ENCODE measurements at places on chromosomes 2 and 18. TPM values are rescaled to one million over a fixed set of nuclear protein-coding genes. Genes with fewer than 3 reads are reported as not detected.

DNA sequence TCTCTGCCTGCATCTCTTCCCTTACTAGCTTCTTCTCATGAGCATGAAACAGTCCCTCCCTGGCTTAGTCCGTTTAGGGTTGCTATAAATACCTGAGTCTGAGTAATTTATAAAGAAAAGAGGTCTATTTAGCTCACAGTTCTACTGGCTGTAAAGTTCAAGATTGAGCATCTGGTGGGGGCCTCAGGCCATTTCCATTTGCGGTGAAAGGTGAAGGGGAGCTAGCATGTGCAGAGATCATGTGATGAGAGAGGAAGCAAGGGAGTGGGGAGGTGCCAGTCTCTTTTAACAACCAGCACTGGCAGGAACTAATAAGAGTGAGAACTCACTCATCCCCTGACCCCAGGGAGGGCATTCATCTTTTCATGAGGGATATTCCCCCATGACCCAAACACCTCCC lies 26.8 kb downstream of the RHBDD1 start:
- DNase-seq = no peak

DNA sequence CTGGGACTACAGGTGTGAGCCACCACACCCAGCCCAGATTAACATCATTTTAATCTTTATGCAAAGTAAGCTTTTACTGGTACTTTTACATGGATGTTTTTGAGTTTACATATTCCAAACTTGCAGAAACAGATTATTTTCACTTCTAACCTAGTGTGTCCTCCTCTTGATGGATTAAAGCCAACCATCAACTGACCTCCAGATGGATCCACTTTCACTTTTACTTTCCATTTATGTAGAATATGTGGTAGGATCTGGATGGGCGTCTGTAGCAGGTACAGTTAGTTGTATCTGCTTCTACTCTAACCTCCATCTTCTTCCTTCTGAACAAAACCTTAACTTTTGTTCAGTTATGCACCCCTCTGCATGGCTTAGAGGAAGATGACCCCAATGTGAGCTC lies 264.1 kb downstream of the CDH20 start:
- no peak for DNase-seq

GRCh38 chr2:131520526-131520925 lies 7.2 kb upstream of the CCDC74A start:
- DNase-seq = no peak

GRCh38 chr18:44589693-44590355 lies 90.9 kb upstream of the SETBP1 start:
- DNase-seq = no peak

DNA sequence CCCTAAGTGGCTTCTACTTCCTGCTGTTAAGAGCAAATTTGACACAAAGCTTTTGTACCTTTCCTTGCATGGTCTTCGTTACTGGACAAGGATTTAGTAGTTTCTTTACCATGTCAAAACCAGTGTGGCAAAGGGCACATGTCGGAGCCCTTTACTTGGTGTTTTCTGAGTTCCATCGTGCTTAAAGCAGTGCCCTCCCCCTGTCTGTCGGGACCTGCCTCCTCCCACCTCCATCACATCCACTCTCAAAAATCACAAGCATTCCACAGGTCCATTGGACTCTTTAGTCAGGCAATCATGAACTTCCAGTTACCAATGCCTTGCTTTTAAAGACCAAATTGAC lies 763 bp downstream of the CCDC141 start:
- DNase-seq = no peak

DNA sequence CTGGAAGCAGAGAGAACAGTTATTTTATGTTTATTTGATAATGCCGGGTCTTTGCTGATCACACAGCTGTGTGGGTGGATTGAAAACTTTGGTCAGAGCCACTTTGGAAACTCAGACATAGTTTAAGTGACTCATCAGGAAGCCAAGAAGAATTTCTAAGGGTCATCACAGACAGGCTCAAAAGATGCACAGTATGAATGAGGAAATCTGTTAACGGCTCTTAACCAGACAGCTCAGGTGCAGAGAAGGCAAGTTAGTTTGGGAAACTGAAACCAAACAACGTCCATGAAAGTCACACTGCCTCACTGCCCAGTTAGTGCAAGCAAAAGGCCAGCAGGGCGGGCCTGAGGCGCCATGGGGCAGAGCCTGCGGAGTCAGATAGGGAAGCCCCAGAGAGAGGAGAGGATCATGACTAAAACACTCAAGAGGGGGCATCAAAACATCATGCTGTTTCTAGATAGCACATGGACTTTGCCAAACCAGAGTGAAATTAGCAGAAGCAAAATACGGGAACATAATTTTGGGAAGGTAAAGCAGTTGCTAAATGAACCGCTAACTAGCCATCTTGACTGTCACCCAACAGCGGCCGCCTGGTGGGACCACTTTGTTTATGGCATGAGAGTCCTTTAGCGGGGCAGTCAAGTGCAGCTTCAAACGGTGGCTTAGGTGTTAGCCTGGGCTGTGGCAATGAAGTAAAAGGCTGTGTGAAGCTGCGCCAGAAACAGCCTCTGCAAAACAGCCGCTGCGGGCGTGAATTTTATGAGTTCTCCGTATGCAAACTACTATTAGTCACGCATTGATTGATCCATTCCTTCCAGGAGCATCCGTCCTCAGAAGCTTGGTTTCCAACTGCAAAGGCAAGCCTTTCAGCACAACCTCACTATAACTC lies 101.2 kb downstream of the KCTD18 start:
- no peak for DNase-seq

DNA sequence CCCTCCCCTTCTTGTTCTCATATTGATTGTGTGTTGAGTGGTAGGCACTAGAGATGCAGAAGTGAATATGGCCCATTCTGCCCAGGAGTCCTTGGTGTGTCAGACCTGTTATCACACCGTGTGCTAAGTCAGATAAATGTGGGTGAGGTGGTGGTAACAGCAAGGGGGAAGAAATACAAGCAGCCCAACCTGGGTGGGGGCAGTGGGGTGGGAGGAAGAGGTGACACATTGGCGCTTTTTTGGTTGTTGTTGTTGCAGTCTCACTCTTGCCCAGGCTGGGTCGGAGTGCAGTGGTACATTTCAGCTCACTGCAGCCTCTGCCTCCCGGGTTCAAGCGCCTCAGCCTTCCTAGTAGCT lies 12.8 kb downstream of the B3GNT2 start:
- no peak for DNase-seq

GRCh38 chr18:27004056-27004829 lies 138.7 kb upstream of the AQP4 start:
- no peak for DNase-seq

DNA sequence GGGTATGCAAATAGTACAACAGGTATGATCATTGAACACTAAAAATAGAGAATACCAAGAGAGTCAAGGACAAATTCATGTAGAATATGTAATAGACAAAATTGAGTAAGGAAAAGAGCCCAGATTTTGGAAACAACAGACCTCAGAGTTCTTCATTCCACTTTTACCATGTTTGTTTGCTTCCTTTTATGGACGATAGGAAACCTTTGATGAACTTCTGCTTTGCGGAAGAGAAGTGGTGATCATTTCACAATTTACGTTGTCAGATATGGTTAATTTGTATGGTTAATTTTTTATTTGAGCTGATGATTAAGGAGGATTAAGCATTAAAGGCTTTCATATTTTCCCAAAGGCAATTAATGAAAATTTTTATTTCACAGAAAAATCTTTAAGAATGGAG lies 16.3 kb downstream of the MARCHF7 start:
- DNase-seq = no peak

DNA sequence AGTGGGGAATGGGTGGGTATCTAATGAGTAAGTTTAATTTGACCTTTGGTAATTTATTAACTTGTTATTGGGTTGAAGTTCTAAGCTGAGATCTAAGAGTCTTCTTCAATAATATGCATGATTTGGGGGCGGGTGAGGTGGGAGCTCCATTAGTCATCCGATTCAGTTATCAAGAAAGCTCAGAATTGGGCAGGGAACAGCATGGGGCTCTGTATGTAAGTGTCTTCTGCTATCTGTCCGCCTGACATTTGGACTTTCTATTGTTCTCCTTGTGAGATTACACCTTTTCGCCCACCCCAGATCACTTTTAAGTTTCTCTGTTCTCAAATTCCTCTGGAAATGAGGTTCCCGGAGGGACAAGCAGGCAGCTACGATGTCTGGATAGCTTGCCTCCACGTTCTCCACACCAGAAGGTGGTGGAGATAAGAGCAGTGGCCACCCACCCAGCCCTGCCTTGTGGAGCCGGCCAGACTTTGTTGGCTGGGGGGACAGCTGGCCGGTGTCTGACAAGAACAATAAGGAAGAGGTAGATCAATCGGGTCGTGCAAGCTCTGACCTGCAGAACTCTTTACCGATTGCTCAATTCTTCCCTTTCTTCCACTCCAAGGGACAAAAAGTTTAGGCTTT lies 75.5 kb upstream of the GATA6 start:
- no peak for DNase-seq

DNA sequence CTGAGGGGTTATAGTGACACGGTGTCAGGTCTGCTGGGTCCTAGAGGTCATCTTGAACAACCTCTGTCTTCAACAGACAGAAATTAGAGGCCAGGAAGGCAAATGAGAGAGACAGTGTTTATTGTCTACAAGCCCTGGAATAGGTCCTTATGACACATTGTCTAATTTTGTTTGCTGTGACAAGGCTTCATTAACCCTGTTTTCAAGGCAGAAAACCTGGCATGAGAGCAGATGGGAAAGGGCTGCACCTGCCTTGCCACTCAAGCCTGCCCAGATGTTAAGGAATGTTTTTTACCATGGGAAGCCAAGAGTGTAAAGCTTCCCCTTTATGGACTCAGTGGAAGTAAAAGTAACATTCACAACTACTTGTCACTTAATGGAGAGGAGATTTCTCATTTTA lies 275.3 kb downstream of the KCNS3 start:
- no peak for DNase-seq

GRCh38 chr2:152384992-152385391 lies 50.0 kb downstream of the FMNL2 start:
- DNase-seq = no peak

- DNase-seq = no peak
Measured at GRCh38 chr2:229526951-229527350, 187.4 kb downstream of the DNER start.

DNA sequence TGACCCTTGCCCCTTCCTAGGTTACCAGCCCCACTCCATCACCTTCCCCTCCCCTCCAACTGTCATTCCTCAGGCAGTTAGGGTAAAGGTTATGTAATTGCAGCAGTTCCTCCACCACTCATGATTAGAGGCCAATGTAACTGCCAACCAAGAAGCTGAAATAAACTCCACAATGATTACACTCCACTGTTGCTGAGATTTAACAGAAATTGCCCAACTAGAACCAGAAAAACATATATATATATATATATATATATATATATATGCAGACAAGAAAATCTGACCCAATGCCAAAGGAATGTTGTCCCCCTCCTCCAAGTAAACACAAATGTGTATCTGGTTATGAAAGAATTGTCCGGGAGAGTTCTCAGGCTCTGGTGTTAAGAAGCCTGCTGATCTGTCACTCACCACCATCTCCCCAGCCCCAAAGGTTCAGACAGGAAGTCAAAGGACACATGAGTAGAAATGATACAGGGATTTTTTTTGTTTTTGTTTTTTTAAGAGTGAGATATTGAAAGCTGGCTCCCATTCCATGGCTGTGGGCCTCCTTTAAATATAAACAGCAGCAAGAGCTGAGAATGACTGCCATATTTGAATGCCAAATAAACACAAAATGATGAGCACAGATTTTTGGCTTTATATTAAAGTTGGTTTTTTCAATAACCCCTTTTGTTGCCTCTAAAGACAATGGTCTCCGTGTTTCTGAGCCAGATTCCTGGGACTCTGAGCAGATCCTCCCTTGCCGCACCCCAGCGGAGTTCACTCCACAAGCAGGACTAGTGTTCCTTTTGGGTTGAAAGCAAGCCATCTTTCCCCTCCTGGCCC lies 127.2 kb upstream of the MAPRE2 start:
- DNase-seq = no peak

DNA sequence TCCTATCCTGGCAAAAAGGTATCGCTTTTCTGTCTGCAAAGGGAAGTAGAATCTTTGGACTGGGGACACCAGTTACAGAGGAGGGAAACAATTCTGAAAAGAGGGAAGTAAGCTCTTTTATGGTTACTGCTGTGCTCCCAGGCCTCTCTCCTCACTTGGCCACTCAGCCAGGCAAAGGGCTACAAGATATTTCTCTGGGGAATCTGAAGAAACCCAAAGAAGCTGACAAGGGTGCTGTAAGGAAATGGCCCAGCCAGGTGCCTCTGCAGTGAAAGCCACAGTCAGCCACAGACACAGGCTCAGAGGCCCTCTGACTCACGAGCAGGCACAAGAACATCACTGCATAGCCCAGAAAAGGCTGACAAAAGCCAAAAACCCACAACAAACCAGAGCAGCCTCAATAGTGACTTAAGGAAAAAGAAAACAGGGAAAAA lies 5.8 kb downstream of the HDLBP start:
- DNase-seq = no peak

DNA sequence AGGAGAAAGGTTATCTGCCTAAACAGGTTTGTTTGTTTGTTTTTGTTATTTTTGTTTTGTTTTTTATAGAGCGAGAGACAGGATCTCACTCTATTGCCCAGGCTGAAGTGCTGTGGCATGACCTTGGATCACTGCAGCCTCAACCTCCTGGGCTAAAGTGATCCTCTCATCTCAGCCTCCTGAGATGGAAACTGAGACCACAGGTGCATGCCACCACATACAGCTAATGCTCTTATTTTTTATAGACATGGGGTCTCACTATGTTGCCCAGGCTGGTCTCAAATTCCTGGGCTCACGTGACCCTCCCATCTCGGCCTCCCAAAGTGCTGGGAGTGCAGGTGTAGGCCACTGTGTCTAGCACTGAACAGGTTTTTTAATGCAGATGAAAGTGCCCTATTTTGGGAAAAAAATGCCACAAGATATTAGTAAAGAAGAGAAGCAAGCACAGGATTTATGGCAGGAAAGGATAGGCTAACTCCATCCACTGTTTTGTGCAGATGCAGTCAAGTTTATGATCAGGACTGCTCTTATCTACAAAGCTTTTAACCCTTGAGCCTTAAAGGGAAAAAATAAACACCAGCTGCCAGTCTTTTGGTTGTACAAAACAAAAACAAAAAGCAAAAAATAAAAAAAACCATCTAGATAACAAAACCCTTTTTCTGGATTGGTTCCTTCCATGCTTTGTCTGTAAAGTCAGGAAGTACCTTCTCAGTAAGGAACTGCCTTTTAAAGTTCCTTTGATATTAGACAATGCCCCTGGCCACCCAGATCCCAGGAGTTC lies 29.4 kb downstream of the MAP4K3 start:
- no peak for DNase-seq

GRCh38 chr2:138105358-138105757 lies 141.1 kb downstream of the HNMT start:
- DNase-seq = no peak

Gene OSR1
- polyA plus RNA-seq = 0.14 TPM

Gene NTSR2
- polyA plus RNA-seq = not detected

Gene PSMA8
- polyA plus RNA-seq = not detected

Gene MEP1B
- polyA plus RNA-seq = 0.03 TPM

Gene POTEC
- not detected for polyA plus RNA-seq

Gene STAT4
- polyA plus RNA-seq = 1.6 TPM

Gene POTEI
- not detected for polyA plus RNA-seq
